ENCODE measurements at places on chromosomes 7 and 10. TPM values are rescaled to one million over a fixed set of nuclear protein-coding genes. Genes with fewer than 3 reads are reported as not detected.

IKZF1 gene
- under 0.01 TPM for total RNA-seq

SLIT1 gene
- total RNA-seq: under 0.01 TPM

OR2F1 gene
- 0.72 TPM for total RNA-seq

ASB4 gene
- total RNA-seq: not detected

GJC3 gene
- not detected for total RNA-seq

PNLIPRP1 gene
- total RNA-seq: not detected

OAT gene
- total RNA-seq: 202 TPM

NYAP1 gene
- total RNA-seq: under 0.01 TPM

Data from osteoblast (primary cell).